ENCODE measurements at places on chromosomes 1 and 21. TPM values are rescaled to one million over a fixed set of nuclear protein-coding genes. Genes with fewer than 3 reads are reported as not detected.

Gene SLC50A1
- total RNA-seq = 27.6 TPM

Gene NR1I3
- total RNA-seq = not detected

Gene PRELP
- total RNA-seq = 1.1 TPM

Gene PGLYRP3
- total RNA-seq = not detected

Gene MTF2
- total RNA-seq = 14.8 TPM

Gene S100A3
- 9.6 TPM for total RNA-seq

Gene RNU1-4
- 2,114 TPM for total RNA-seq

Gene AMIGO1
- total RNA-seq = 1.9 TPM

Gene EDARADD
- total RNA-seq = under 0.01 TPM

Data from bronchial smooth muscle cell (primary cell).